Stimulated activated naive CD4-positive, alpha-beta T cell treated with Interleukin-2 at 50 U/mL for 16 hours (primary cell): ENCODE measurements at places on chromosomes 12 and 14.

DNA sequence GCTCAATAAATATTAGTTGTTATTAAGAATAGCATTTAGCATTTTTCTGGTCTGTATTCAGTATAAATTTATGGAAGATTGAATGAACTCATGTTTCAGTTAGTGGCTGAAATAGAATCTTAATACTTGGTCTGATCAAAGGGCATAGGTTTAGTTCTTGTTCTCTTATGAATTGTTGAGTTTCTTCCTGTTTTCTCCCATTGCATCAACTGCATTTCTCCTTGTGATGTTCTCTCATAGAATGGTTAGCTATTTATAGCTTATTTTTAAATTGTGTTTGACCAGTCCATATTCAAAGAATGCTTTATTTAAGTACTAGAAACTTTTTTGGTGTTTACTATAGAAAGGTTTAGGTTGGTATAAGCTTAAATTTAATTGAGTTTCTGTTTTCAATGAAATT is 29.8 kb downstream of the APAF1 start:
- DNase-seq = no peak

DNA sequence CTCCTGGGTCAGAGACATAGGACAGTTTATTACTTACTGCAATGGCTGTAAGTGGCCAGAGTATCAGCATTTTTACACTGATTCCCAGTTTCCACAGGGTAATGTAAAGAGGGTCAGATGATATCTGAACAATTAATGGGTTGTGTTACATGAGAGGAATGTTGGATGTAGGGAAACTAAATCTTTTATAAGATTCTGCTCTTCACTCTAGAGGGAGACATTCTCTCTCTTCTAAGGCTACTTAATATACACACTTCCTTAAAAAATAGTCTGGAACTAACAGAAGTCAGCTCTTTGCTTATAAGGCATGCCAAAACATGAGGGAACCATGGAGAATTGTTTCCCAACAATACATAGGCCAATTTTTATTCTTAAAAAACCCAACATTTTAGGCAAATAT is 389.8 kb downstream of the ETNK1 start:
- no peak for DNase-seq

- peak; percentile 44 for DNase-seq
Observed at GRCh38 chr14:67514650-67515385, 18.3 kb upstream of the PLEKHH1 start.

DNA sequence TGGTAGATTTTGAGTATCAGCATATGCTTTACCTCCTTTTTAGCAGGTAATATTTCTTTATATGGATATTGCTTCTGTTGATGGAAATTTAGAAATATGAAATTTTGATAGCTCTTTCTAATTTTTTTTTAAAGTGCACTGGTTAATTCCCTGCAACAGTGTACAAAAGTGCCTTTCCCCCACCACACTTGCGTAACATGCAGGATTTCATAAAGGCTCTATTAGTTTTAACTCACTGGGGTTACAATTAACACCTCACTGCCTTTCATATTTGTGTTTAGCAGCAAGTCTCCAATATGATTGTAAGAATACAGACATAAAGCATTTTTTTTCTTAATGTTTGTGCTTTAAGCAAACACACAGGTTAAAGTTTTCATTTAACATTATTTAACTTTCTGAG is 25.6 kb downstream of the MNAT1 start:
- no peak for DNase-seq

- no peak for DNase-seq
Observed at GRCh38 chr14:22594156-22594716, 3.9 kb upstream of the ABHD4 start.

- DNase-seq = no peak
Observed at GRCh38 chr12:77388445-77389265, 323.3 kb upstream of the E2F7 start.

- DNase-seq = peak; percentile 2
Observed at GRCh38 chr14:59265808-59266207, 77.3 kb downstream of the DAAM1 start.

DNA sequence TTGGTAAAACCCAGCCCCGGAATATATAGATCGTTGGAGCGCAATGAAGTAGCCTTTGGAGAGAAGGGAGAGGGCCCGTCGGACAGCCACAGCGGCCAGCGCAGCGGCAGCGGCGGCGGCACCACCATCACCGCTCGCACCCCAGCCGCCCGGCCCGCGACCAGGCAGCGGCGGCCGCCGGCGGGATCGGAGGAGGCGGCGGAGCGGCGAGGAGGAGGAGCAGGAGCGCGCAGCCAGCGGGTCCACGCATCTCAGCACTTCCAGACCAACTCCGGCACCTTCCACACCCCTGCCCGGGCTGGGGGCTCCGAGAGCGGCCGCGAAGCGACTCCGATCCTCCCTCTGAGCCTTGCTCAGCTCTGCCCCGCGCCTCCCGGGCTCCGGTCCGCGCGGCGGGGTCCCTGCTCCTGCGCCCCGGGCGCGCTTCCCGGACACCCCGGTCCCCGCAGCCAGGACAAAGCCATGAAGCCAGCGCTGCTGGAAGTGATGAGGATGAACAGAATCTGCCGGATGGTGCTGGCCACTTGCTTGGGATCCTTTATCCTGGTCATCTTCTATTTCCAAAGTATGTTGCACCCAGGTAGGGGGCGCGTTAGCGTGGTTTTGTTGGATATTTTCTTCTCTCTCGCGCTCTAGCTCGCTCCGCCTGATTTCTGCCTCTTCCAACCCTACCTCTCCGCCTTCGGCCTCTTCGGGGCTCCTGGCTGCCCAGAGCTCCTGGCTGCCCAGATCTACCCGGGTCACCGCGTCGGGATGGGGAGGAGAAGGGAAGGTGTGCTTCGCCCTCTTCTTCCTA is 400 bp downstream of the CHST11 start:
- DNase-seq = peak; percentile 48

- DNase-seq = no peak
Observed at GRCh38 chr12:129269756-129270495, 416.6 kb downstream of the GLT1D1 start.

GRCh38 chr14:71331403-71331802 is 424.1 kb downstream of the PCNX1 start:
- DNase-seq = no peak

DNA sequence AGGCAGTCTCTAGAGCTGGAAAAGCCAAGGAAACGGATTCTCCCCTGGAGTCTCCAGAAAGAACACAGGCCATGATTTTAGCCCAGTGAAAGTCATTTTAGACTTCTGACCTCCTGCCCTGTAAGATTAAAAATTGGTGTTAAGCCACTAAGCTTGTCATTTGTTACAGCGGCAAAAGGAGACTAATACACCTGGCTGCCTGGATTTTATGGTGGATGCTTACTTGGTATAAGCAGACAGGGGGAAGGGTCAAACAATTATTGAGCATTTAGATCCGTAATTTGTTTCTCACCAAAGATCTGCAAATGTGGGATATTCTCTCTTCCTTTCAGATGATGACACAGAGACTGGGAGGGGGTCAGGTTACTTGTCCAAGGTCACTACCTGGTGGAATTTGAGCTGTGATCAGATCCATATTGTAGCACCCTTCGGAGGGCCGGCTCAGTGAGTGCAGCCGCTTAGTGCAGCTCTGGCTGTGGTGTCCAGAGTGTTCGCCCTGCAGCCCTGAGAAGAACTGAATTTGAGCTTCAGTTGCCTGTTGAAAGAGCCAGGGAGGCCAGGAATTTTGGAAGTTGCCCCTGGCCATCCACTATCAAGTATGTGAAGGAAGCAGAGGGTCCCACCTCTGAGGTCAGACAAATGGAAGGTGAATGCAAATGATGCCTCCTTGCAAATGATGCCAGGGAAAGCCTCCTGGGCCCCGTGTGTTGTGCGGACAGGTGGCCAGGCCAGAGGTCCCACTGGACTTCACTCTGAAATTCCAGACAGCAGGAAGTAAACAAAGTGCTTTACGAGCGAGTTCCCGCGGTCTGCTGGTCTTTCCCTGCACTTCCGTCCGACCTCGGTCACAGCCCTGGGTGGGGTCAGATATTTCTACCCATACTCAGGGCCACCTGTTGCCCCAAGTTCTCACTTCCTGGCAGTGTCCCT is 15.1 kb downstream of the GLRX5 start:
- no peak for DNase-seq

DNA sequence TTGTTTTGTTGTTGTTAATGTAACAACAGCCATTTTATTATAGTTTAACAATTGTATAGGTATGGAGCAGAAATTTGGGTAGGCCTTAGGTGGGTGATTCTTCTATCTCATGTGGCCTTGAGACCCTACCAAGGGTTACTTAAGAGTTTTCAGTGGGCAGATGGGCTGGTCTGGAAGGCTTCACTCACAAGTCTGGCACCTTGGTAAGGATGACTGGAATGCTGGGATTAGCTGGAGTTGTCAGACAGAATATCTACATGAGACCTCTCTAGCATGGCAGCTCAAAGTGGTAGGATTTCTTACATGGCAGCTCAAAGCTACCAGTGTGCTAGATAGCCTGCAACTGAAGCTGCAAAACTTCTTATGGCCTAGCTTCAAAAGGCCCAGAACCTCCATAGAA is 2.2 kb upstream of the MARS1 start:
- DNase-seq = no peak

DNA sequence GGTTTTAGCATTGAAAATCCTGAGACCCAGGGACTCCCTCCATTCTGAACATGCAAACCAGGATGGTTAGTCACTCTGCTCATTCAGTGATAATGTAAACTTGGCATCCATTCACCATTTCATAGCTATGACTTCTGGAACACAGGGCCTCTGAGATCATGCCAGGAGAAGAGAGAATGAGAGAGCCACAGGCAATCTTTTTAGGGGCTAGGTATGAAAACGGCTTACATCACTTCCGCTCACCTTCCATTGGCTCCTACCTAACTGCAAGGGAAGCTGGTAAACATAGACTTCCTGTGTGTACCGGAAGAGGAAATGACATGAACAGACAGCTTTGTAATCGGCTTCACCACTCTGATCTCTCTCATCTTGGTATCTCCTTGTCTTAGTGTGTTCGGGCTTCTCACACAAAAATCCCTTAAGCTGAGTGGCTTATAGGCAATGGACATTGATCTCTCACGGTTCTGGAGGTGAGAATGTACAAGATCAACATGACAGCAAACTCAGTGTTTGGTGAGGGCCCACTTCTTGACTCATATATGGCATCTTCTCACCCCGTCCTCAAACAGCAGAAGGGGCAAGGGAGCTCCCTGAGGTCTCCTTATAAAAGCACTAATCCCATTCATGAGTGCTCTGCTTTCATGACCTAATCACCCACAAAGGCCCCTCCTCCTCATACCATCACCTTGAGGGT is 465.9 kb upstream of the TBX3 start:
- DNase-seq = no peak

- no peak for DNase-seq
Observed at GRCh38 chr14:57822081-57822480, 43.8 kb downstream of the SLC35F4 start.

- DNase-seq = no peak
Observed at GRCh38 chr12:28859551-28859950, 289.5 kb upstream of the FAR2 start.

DNA sequence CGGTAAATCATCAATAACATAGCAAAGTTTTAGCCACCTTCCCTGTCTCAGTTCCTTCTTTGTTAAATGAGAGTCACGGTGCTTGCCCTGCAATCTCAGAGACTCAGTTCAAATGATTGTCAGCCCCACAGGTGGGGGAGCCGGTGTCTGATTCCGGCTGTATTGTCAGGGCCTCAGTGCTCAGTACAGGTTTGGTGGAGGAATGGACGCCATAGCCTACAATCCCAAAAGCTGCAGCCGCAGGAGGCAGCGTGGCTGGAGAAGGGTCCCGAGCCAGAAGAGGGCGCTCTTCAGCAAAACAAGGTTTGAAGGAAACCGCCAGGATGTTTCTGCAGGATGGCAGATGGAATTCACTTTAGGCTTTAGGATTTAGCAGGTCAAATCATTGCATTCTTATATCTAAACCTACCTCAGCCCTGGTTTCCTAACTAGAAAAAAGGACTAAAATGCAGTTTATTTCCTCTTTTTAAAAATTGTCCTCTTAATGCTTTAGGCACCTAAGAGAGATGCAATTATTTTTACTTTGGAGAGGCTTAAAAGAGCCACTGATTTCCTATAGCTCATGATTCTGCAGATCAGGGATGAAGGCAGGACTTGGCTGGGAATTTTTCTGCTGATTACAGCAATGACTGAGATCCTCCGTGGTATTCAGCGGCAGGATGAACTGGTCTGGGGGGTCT is 29.2 kb downstream of the FOS start:
- DNase-seq = peak; percentile 59

DNA sequence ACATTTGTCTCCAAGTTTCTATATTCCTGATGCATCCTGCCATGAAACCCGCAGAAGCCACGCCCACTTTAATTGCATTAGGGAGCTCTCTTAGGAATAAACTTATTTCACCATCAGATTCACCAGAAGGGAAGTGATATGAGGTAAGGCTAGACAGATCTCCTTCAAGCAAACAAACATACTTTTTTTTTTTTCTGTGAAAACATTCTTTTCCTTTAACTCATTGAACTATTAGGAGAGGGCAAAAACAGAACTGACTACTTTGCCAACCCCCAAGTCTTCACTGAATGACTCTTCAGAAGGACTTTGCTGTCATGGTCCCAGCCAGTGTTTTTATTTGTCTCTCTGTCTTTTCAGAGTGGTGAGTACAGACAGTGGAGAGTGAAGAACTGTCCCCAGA is 48.4 kb downstream of the GTF2A1 start:
- DNase-seq = no peak

GRCh38 chr14:22200977-22201605 is 387.9 kb downstream of the DAD1 start:
- no peak for DNase-seq

DNA sequence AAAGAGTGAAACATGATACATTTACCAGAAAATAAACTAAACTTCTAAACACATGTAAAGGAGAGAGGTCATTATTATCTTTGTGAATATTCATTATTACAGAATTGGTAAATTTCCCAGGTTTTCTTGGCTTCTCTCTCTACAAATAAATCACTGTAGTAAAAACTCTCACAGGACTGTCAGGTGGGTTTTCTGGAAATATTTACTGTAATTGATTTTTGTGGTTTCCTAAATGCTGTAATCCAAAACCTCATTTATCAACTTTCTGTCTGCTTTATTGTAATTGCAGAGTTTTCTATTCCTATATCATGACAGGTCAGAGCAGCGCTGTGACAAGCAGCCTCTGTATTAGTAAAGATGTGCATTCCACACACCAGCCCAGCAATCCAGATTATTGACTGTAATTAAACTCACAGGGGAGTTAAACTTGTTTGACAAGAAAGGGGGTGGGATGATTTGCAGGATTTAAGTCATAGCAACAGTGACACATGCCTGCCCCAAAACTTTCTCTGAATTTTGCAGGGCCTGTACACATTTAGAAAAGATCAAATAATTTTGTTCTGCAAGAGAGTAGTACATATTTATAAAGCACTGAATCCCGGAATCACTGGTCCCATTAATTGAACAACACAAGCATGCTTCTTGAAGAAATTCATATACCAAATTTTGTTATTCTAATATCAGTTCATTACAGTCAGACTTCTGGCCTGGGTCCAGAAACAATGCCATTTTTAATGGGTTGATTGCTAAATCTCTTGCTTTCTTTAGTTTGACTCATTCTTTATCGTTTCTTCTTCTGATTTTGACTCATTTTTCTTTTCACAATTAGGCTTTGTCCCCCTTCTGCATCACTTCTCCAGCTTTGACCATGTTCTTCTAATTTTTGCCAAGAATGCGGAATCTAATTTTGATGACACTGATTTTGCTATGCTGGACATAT is 42.2 kb downstream of the PTPRO start:
- no peak for DNase-seq
